Left renal cortex interstitium (tissue), 4 donors: ENCODE measurements at places on chromosomes 5 and 9.
A peak's percentile ranks its signal among the peaks of the same experiment; 100 is the strongest.

GRCh38 chr5:178106556-178107239 is 6.6 kb upstream of the N4BP3 start:
- DNase-seq: no peak

DNA sequence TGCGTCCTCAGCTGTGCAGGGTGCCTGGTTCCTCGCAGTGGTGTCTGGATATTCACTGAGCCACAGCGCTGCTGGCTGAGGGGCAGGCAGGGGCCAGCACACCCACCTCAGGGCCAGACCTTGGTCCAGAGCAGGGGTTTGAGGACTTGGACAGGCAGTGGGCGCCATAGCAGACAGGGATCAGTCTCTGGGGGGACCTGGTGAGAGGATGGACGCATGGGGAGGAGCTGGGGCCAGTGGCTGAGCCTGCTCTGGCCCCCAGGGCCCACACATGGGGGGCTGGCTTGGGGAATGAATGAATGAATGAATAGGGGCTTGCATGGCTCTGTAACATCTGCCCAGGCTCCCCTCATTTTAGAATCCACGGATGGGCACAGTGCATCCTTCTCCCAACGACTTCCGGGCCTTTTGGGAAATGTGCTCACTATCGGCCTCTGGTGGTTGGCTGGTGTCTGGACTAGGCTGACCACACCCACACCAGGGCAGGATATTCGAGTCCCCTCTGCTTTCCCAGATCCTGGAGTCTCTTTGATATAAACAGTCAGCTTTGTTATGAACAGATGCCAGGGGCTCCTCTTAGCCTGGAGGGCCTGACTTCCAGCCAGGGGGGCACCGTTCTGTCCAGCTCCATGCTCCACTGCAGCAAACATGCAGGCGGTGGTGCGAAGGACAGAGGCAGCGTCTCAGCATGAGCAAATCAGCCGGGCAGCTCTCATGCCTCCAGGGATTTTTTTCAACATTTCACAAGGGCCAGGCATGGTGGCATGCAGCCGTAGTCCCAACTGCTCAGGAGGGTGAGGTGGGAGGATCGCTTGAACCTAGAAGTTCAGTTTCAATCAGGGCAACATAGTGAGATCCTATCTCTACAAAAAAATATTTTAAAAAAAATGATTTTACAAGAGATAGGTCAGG is 62.6 kb downstream of the NEK6 start:
- DNase-seq: peak; percentile 57

GRCh38 chr9:71253011-71253410 is 131.6 kb upstream of the TRPM3 start:
- no peak for DNase-seq

- DNase-seq: no peak
Observed at GRCh38 chr9:16184964-16185646, 632.3 kb downstream of the CCDC171 start.

GRCh38 chr5:52531105-52531504 is 256.6 kb upstream of the ITGA1 start:
- DNase-seq: no peak

GRCh38 chr5:179817890-179818745 is 2.6 kb upstream of the SQSTM1 start:
- no peak for DNase-seq

GRCh38 chr9:104858846-104859245 is 69.1 kb downstream of the ABCA1 start:
- no peak for DNase-seq

DNA sequence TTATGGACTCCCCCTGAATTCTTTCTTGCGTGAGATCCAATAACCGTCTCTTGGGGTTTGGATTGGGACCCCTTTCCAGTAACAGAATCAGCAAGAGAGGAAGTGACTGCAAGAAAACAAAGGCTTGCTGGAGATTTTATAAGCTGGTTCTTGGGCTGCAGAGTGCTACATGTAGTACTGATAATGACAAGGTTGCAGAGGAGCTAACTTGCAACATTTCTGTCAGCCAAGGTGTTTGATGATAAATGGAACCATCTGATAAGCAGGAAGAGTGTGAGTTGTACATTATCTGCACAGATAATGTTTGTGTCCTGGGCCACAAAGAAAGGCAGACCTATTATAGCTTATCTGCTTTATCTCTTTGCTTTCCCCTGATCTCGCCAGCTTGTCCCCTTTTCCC is 37.1 kb downstream of the DNAJB5 start:
- no peak for DNase-seq

DNA sequence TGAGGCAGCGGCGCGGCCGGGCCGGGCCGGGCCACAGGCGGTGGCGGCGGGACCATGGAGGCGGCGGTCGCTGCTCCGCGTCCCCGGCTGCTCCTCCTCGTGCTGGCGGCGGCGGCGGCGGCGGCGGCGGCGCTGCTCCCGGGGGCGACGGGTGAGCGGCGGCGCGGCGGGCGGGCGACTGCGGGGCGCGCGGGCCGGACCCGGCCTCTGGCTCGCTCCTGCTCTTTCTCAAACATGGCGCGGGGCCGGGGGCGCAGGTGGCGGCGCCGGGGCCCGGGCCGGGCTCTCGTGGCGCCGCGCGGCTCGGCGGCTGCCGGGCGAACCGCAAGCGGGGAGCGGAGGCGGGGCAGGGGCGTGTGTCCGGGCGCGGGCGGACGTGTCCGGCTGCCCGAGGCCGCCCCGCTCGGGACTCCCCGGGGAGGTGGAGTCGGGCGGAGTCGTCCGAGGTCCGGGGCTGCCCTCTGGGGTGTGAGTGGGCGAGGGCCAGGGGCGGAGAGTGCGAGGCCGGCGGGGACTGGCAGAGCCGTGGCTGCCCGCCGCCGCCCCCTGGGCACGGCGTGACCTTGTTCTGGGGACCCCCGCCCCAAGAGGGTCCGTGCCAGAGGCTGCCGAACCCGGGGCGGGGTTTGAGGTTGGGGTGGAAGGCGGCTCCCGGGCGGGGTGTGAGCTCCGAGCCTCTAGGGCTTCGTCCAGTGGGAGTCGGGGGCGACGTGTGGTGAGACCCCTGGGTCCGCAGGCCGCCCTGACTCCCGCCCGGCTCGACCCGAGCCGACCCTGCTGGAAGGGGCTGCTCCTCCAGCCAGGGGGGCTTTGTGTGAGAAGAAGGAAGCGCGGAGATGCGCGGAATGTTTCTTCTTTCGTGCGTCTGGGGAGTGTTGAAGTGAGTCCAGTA is 485 bp downstream of the TGFBR1 start:
- peak; percentile 34 for DNase-seq

- no peak for DNase-seq
Observed at GRCh38 chr9:122090981-122091380, 2.1 kb downstream of the TTLL11 start.

DNA sequence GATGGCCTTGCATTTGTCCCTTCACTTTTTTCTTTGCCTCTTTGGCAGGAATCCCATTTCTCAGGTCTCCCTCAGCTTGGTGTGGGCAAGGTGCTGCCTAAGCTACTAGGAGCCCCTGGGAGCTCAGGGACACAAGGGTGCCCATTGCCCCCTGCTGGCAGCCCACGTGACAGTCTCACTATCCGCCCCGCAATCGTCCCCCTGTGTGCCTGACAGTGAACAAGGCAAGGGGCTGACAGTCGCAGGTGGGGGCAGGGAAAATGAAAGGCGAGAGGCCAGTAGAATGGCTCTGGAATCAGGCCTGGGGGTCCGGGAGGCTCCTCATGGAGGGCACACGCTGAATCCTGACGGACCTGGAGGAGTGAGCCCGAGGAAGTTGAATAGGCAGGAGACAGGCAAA is 2.0 kb upstream of the PCDH12 start:
- DNase-seq: no peak

GRCh38 chr5:124790301-124790894 is 44.0 kb upstream of the ZNF608 start:
- no peak for DNase-seq

DNA sequence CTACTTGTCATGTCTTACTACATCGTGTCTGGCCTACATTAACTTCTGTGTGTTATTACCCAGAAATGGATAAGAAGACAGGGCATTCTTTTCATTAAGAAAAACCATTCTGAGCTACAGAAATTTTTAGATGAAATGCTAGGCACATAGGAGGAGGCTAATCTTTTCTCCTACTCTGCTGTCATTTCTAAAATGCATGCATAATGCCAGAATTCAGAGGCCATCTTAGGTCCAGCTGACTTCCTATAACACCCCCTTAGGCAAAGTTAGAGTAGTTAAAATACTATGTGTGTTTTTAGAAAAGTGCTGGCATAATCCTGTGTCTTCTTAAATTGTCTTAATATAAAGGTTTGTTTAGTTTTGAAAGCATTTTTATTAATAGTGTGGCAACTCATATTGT is 352.6 kb downstream of the CSNK1G3 start:
- no peak for DNase-seq

GRCh38 chr5:79181419-79182022 is 54.4 kb upstream of the JMY start:
- DNase-seq: no peak

GRCh38 chr5:158877124-158877581 is 222.6 kb downstream of the EBF1 start:
- DNase-seq: no peak

DNA sequence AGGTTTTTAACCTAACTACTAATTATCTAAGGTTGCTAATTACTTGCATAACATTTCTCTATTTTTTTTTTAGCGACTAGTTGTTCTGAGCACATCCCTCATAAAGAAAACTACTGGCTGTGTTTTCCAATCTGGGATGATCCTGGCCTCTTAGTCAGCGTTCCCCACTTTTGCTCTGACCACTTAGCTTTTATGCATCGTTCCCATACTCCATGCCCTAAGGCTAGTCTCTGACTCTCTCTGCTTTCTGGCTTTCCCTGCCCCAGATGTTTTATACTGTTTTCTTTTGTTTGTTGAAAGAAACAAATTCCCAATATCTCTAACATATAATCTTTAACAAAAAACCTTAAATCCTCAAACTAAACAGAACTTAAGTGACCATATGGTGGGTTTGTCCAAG is 217.9 kb downstream of the SPATA31D1 start:
- DNase-seq: no peak

GRCh38 chr9:14170973-14171596 is 142.9 kb downstream of the NFIB start:
- DNase-seq: no peak

DNA sequence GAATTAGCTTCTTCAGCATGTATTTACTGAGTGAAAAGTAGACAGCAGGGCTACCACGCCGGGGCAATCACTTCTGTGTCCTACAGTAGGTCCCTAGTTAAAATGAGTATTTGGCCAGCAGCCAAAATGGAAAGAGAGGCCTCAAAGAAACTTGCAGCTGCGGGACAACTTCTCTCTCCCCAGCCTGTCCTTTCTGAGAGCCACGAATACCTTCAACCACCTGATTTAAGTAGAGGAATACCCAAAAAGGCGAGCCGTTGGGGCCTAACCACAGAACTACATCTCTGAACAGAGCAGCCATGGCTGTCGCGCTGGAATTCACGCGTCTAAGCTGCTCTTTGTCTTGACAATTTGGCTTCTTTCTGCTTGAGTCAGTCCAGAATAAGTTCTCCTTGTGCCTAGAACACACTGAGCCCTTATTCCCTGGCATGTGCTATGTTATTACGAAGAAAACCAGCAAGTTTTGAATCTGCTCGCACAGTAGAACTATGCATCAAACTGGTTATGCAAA is 43.8 kb upstream of the GOLPH3 start:
- no peak for DNase-seq

GRCh38 chr9:22204240-22204639 is 195.1 kb upstream of the CDKN2B start:
- no peak for DNase-seq

DNA sequence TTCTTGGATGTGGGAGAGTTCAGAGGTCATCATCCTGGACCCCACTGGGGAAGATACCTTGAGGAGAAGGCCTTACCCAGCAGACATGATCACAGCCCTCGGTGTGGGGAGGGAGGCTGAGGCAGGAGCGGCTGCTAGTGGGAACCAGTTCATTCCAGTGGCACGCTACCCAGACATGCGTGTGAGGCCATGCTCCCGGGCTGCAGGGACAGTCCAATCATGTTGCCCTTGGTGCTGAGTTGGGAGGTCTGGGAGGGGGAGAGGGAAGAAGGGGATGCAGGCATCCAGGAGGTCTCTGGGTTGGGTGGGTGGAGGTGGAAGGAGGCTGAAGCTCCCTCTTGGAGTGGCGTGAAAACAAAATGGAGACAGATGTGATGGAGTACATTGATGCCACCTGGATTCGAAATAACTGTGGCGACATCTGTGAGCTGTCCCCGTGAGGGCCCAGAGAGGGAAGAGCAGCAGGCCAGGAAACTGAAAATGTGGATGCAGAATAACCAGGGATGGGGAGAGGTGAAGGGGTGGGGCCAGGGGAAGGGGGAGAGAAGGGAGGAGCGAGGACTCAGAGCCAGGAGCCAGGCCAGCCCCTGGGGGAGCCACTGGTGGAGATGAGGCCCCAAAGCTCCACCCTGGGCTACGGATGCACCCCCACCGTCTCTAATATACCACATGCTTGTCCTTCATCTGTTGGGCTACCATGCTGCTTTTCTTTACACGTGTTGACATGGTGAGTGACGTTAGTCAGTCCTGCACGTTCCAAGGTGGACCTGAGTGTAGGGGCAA is 16.2 kb downstream of the NDUFS6 start:
- DNase-seq: no peak
